Small intestine (tissue), 16 donors: ENCODE measurements at places on chromosomes 4 and X. TPM values are rescaled to one million over a fixed set of nuclear protein-coding genes. Genes with fewer than 3 reads are reported as not detected.

GRCh38 chr4:76535603-76536372 is 100.8 kb downstream of the SHROOM3 start:
- DNase-seq, result no peak
- no peaks in the 10 kb centered on the region for H3K4me1 ChIP-seq
- H3K36me3 ChIP-seq, result no peaks in the 10 kb centered on the region
- H3K4me3 ChIP-seq, result no peak overlapping the region

GRCh38 chr4:76697129-76697803 is 200.7 kb downstream of the SOWAHB start:
- H3K4me1 ChIP-seq, result peaks cover 7% of the 10 kb centered on the region
- no peaks in the 10 kb centered on the region for H3K27me3 ChIP-seq
- H3K27ac ChIP-seq, result no peak overlapping the region
- no peak overlapping the region for H3K4me3 ChIP-seq
- no peaks in the 10 kb centered on the region for H3K36me3 ChIP-seq

DNA sequence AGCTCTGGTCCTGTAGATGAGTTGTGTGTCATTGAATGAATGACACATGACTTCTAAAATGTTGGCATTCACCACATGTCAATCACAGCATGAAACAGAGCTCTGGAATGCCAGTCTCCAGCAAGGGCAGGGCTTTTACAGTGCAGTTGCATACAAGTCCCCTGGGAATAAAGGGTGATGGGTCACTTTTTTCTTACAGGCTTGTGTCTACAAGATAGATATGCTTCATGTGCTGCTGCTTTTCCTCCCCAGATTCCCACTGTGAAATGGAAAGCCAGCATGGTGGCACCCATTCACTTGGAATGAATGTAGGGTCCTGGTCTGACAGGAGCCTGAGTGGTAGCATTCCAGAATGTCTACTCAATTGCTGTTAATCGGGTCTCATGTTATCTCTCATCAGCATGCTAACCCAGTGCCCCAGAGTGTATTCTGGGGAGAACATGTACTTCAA is 159.1 kb upstream of the KIT start:
- H3K4me3 ChIP-seq, result no peak overlapping the region
- no peak for DNase-seq
- H3K27ac ChIP-seq, result no peak overlapping the region
- H3K4me1 ChIP-seq, result no peaks in the 10 kb centered on the region
- no peaks in the 10 kb centered on the region for H3K27me3 ChIP-seq
- no peaks in the 10 kb centered on the region for H3K36me3 ChIP-seq

GRCh38 chr4:14520171-14520570 is 482.1 kb upstream of the CPEB2 start:
- no peaks in the 10 kb centered on the region for H3K27me3 ChIP-seq
- H3K4me3 ChIP-seq, result no peak overlapping the region
- H3K27ac ChIP-seq, result no peak overlapping the region
- H3K36me3 ChIP-seq, result no peaks in the 10 kb centered on the region

DNA sequence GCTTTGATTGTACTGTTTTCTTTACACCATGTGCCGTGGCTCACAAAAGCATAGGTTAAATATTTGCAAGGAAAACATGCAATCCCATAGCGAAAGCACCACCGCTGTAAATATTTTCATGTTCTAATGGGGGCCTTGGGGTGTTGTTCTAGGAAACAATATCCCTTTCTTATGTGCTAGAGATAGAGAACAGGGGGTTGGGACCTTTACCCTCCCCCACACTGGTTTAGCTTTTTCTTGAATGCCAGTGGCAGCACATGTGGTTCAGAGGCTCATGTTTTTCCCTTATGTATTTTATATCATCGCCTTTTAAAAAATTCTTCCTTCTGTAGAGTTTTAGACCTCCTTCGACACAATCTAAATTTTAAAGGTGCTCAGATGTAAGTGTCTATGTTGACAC is 422.6 kb upstream of the TENM3 start:
- no peak overlapping the region for H3K4me3 ChIP-seq
- no peaks in the 10 kb centered on the region for H3K36me3 ChIP-seq
- no peak overlapping the region for H3K27ac ChIP-seq
- H3K27me3 ChIP-seq, result no peaks in the 10 kb centered on the region

CABS1 gene
- not detected for polyA plus RNA-seq
